ENCODE measurements at places on chromosomes 4 and X.

GRCh38 chr4:2417765-2418649 lies at the start of gene ZFYVE28:
Gene ZFYVE28 (minus strand): TSS chr4:2418645. CDS start chr4:2418323, 322 bp downstream.
- DNase-seq, result peak; percentile 16

DNA sequence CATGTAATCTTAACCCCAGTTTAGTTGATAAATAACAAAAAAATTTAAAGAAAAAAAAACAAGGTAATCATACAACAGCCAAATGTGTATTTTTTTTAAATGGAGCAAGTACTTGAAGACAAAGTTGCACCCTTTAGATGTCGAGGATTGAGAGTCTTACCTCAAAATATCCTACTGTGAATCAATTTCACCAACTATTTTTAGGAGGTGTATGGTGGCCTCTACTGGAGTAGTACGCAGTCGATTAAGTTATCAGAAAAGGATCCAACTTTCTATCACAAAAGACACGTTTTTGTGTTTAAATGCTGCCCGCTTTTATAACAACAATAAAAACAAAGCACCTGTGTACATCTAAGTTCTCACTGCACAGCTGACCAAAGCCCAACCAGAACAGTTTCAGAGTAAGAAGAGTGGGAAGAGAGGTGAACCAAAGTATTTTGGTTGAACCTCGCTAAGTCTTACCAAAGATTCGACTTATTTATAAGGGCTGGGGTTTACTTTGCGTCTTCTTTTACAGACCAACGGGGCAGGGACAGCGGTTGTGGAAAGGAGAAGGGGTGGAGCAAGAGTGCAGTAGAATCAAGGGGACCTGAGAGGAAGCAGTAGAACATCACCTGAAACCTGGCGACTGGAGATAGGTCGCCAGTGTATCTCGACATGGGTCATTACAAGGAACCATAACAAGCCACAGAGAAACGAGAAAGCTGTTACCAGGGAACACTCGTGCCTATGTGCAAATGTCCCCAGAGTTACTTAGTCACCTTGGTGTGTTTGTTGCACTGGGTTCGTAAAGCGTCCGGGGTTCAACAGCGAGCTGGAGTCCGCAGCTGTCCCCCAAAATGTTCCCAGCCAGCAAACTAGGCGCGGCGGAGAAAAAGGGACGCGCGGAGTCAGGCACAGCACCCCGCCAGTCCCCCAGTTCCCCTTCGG lies 1.1 kb downstream of the RPS6KA6 start:
- DNase-seq, result no peak

- DNase-seq, result no peak
Measured at GRCh38 chr4:112517067-112517634, 1.2 kb upstream of the NEUROG2 start.

DNA sequence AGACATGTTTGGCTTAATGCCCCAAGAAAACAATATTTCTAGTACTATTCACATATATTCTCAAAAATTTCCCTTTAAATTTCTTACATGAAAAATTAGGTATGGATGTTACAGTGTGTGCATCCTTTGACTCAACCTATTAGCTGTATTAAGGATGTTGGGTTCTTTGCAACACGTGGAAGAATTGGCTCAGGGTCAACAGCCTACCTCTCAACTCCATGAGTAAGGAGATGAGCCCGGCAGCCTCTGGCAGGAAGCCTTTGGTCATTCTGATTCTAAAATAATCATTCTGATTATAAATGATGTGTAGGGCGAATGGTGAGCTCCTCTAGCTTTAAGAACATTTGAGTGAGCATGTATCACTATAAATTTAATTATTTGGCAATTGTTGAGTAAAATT lies 148.0 kb upstream of the WDFY3 start:
- no peak for DNase-seq

DNA sequence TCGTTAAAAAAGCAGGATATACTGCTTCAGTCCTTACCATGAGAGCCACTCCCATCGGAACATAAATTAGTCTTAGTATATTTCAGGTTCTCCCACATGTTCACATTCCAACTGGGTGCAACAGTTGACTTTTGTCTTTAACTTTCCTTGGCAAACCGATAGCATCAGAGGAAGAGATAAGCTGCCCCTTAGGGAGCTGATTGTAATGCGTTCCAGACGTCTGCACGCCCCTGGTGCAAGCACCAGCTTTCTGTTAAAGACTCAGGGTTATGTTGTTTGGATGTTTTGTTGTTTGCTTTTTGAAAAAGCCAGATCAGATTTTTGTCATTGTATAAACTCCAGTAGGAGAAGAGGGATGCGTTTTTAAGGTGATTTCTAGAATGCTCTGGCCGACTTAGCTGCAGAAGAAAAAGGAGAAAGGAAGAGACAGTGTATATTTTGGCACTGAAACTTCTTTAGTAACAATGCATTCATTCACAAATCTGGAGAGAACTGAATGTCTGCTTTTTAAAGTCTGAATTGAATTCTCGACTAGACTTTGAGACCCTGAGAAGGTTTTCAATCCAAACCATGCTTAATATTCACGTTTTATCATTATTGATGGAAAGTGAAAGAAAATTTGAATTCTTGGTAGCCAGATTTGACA lies 160.9 kb downstream of the CBR4 start:
- DNase-seq, result no peak
